ENCODE measurements at places on chromosomes 4 and X.

DNA sequence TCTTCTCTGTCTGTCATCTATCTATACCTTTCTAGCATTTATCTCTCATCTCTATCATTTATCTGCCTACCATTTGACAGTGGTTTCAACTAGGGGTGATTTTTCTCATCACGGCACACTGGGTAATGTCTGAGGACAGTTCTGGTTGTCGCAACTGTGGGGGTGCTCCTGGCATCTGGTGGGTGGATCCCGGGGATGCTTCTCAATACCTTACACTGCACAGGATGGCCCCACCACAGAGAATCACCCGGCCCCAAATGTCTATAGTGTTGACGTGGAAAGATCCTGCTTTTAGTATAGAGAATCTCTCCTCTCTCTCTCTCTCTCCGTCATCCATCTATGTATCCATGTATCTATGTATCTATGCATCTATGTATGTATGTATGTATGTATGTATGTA lies 7.2 kb downstream of the P2RY8 start:
- DNase-seq = no peak

DNA sequence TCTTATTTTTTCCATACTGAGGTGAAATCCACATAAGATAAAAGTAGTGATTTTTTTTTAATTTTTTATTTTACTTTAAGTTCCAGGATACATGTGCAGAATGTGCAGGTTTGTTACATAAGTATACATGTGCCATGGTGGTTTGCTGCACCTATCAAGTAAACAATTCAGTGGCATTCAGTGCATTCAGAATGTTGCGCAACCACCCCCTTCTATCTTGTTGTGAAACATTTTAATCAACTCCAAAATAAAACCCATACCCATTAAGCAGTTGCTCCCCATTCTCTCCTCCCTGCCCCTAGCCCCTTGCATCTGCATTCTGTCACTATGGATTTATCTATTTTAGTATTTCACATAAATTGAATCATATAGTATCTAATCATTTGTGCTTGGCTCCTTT lies 121.2 kb downstream of the KLHL13 start:
- no peak for DNase-seq

DNA sequence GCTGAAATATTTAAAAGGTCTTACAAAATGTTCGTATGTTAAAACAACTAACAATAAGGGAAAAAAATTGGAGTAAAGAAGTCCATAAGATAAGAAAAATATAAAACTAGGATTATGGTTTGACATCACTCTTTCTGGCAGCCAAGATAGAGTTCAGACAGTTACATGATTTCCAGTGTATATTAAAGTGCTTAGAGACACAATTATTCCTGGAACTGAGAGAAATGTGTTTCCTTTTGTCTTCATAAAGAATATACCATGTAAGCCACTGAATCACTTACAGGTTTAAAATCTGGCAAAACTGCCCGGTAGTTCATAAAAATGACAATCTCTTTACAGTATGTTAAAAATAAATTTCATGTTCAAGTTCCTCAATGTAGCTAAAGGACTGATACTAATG lies 538.7 kb upstream of the ATOH1 start:
- DNase-seq = no peak

DNA sequence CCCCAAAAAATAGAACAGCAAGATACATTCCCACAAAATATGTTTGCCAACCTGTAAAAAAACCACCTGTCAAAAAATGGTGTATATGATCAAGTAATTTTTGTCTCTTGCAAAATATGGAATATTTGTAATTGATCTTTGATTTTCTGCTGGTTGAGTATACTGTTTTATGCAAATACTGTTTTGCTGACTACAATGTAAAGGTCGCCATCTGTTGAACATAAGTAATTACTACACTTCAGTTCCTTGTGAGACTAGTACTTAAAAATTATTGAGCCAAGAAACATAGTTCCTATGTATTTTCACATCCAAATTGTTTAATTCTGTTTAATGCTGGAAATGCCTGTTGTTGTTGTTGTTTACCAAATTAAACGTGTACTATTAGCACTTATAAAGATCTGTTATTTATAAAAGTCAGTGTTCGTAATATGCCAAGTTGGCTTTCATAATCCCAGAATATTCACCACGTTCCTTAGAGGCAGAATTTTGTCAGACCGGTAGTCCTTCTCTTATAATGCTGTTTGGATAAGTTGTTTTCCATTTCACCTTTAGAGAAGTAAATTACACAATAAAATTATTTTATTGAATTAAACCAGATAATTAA lies 144.2 kb downstream of the PDLIM5 start:
- peak; percentile 57 for DNase-seq

DNA sequence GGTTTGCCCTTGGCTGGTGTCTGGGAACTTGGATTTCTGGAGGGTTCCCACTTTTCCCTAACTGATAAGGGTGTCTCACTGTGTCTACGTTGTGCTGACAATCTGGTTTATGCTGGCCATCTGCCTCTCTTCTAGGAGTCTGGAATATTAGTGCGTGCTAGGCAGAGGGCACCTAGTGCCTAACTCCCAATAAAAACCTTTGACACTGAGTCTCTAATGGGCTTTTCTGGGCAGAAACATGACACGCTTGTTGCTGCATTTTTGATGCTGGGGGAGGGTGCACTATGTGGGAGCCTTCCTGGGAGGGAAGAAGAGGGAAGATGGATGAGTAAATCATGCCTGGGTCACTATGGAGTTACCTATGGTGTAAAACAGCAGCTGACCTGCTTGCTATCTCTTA lies 16.3 kb upstream of the ZNF41 start:
- no peak for DNase-seq

DNA sequence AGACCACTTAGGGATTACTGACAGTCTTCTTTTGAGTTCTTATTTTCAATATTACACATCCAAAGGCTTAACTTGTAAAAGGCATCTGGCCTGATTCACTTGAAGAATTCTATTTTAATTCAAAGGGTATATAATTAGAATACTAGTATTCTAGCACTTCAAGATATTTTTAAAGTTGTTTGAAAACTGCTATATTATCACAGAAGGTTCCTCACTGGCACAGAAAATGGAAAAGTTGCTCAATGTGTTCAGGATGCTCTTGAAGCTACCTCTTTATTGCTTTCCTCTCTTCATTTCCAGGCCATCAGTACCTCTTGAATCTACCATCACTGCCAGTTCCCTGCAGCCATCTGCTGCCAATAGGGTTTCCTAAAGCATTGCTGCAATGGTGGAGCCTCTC lies 271.4 kb downstream of the KCNIP4 start:
- no peak for DNase-seq

DNA sequence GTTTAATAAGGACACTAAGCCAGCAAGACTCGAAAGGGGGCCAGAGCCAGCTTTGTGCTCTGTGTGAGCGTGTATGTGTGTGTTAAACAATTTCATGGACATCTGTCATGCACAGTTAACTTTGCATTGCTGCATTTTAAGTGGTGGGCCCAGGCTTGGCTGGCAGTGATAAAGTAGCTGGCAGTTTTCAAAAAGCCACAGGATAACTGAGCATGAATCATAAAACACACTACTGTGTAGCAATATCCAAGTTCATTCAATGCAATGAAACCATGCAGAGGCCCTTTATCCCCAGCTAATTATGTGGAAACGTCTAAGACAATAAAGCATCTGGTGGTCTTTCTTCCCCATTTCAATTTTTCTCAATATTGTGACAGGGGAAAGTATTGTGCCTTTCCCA lies 132.9 kb downstream of the NKX6-1 start:
- no peak for DNase-seq

DNA sequence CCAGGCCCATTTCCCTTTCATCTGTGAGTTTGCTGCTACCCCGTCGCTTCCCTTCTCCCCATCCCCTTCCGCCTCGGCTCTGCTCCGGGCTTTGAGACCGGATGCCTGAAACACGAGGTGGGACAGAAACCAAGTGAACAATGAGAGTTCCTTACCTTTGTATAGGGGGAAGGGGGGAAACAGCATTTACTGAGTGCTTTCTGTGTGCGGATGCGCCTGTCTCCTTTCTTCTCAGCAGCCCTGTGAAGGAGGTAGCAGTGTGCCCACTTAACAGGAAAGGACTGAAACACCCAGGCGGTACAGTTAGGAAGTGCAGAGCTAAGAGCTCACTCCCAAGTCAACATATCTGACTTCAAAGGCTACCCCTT lies 43.2 kb upstream of the TMSB15B start:
- no peak for DNase-seq

DNA sequence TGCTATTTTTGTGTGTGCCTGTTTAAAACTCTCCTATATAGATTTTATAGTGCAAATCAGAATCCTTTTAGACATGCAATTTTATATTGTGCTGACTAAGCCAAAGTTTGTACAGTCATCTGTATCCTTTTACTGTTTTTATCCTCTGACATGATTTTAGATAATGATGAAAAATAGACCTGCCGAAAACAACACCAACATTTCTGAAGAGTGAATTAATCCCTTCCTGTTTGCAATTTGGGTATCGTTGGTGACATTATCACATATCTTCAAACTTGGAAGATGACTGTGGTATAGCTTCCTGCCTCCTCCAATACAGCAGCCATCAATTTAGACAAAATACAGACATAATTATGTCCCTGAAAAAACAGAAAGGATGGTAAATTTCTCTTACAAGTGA lies 28.9 kb upstream of the DSPP start:
- no peak for DNase-seq

DNA sequence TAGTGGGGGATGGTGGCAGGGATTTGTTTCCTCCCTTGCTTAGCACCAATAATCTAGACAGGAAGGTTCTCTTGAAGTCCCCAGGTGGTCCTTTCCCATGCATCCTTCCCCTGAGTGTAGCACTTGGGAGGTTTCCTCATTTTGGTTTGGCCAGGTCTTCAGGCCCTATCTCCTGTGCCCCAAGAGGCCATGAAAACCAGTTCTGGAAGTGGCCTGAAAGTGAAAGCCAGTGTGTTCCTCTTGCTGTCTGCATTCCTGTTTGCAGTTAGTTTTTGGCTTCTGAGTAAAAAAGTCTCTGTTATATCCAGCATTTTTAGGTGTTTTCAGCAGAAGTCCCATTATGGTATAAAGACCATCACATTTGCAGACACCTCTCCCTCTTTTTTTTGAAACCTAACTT lies 59.5 kb downstream of the MTM1 start:
- peak; percentile 1 for DNase-seq

DNA sequence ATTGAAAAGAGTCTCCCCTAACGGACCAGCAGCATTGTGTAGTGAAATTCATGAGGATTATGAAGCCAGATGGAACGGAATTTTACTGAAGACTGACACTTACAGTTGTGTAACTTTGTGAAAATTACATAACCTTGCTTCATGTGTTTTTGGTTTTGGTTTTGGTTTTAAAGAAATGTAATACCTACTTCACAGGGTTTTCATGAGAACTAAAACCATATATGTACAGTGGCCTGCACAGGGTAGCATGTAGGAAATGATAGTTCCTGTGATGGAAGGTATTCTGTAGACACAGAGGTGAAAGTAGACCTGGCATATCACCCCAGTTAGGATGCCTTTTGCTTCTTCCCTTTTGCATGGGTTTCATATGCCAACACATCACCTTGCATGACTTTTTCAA lies 247.0 kb downstream of the BANK1 start:
- DNase-seq = no peak

All from mesendoderm (in vitro differentiated cells).